ENCODE measurements at places on chromosomes 2 and 18.

- DNase-seq = no peak
Observed at GRCh38 chr2:21740484-21740883, 616.7 kb downstream of the TDRD15 start.

GRCh38 chr2:115303-115702 lies 69.0 kb upstream of the FAM110C start:
- no peak for DNase-seq

DNA sequence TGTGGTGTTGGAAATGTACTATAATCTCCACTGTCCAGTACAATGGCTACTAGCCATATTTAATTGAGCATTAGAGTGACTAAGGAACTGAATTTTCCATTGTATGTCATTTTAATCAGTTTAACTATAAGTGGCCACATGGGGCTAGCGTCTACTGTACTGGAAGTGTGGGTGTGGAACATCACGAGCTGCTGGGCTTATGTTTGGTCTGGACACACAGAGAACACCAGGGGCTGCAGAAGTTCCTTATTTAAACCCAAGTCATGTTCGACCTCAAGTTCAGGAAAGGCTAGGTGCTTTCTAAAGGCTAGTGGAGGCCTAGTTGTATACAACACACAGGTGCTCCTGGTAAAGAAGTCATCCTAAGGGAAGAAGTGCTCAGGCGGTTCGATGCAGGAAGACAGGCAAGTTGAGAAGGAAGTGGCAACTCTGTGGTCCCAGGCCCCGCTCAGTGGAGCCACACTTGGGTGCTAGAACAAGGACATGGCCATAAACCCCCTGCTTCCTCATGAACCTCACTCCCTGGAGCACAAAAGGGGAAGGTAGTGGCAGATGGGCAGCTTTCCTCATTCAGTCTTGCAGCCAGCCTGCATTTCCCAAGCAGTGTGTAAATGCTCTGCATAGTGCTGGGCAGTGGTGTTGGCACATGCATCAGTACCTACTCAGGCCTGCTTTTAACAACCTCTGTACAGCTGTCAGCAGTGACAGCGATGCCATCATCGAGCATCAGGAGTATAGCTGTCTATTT lies 13.3 kb downstream of the LGALSL start:
- DNase-seq = no peak

- DNase-seq = no peak
Observed at GRCh38 chr2:108423067-108423466, 25.9 kb upstream of the GCC2 start.

- DNase-seq = no peak
Observed at GRCh38 chr2:164597983-164598382, 23.3 kb downstream of the GRB14 start.

GRCh38 chr2:236179236-236180075 lies 11.3 kb upstream of the GBX2 start:
- no peak for DNase-seq

GRCh38 chr2:80830891-80831290 lies 526.3 kb upstream of the LRRTM1 start:
- no peak for DNase-seq

DNA sequence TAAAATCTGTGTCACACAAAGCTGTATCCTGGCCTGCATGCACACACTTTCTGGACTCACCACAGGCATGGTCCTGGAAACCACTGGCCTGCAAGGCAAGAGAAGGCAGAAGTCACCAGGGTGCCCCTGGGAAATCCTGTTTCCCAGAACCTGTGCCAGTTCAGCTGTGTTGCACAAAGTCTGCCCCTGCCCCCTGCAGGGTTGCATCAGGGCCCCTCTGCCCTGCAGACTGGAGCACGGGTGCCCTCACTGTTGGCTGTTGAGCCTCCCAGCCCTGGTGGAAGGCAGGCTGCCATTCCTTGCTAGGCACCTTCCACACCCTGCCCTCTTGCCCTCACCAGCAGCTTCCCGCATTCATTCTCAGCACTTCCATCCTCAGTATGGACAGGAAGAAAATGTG lies 18.0 kb upstream of the TUBB6 start:
- no peak for DNase-seq

DNA sequence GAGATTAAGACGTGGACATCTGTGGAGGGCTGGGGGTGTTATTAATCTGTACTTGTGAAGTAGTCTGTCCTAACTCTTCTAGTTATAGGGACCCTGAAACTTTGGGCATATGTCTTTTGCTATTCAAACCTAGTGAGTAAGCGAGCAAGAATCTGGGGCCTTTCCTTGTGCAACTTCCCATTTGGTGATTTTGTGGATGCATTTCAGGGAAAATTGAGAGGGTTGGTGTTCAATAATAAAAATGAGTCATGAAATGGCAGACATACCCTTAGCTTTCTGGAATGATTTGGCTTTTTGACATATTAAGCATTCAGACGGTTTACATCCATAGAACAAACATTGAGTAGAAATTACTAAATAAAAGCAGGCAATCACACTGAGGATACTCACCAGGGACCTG lies 17.0 kb downstream of the COL4A4 start:
- no peak for DNase-seq

GRCh38 chr18:31209041-31209440 lies 46.4 kb upstream of the DSC1 start:
- no peak for DNase-seq

GRCh38 chr18:58884680-58885079 lies 20.0 kb downstream of the ZNF532 start:
- DNase-seq = no peak

- DNase-seq = peak; percentile 29
Observed at GRCh38 chr2:46471-47345, at the start of gene FAM110C. Gene FAM110C (minus strand): TSS chr2:46505. CDS start chr2:46385, 120 bp downstream.

DNA sequence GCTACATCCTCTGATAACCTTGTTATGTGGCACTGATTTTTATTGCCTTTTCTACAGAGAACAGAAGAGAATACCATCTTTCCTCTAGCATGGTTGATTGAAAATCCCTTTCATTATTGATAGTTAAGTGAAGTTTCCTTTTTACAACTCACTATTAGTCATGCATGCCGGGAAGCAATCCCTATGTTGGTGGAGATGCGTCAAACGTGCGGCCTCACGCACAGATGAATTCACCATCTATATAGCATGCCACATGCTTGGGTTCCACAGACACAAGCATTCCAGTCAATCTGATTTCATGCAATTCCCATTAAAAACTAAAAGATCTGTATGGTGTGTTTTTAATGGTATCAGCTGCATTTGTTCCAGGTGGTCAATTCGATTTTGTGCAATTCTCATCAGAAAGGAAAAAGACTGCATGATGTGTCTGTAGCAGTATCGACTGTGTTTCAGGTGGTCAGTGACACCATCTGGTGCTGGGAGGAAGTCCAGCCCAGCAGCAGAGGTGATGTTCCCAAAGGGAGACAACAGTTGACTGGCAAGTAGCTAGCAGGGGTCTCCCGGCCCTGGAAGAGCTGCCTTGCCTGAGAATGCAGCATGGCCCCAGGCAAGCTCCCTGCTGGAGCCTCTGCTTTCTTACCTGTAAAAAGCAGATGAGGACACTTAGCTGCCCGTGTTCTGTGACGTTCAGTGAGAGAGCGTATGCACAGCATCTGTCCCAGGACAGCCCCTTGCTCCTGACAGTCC lies 151.3 kb upstream of the NCK2 start:
- no peak for DNase-seq

- no peak for DNase-seq
Observed at GRCh38 chr2:83630351-83630750, 828.7 kb downstream of the SUCLG1 start.

- DNase-seq = no peak
Observed at GRCh38 chr2:167264380-167264779, 376.1 kb downstream of the XIRP2 start.

GRCh38 chr2:53247956-53248735 lies 519.5 kb upstream of the CHAC2 start:
- DNase-seq = no peak

GRCh38 chr2:16632598-16632997 lies 33.0 kb downstream of the CYRIA start:
- no peak for DNase-seq

- DNase-seq = no peak
Observed at GRCh38 chr2:175929850-175930249, 72.2 kb downstream of the LNPK start.

DNA sequence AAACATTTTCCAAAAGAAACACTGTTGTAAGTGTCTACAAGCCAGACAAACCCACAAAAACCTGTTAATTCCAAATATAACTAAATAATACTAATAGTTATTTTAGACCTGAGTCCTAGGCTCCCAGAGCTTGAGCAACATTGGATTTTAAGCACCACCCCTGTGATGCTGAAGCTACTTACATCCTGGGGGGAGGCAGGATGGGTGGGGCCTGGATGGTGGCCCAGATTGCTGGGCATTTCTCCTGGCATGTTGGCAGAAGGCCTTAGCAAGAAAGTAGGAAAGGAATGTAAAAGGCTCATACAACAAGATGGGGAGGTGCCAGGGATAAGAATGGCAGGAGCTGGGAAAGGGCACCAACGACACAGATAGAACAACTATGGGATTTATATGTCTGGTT lies 50.7 kb upstream of the OTX1 start:
- no peak for DNase-seq

DNA sequence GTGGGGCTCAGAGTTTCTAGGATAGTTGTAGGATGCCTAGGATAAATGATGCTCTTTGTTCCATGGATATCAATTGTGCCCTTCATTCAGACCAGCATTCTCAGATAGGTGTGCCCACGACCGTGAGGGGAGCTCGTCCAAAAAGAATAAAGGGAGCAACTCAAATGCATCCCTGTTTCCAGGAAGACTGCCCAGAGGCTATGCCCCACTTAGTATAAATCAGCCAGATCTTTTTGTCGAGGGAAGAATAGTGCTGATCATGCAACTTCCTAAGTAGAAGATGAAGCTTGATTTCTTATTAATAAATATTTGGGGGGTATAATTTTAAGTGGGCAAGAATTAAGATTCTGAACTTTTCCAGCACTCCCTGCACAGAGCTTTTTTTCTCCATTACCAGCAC lies 450.2 kb downstream of the ARHGAP15 start:
- no peak for DNase-seq

- no peak for DNase-seq
Observed at GRCh38 chr18:31438402-31438801, 9.1 kb upstream of the DSG3 start.

- DNase-seq = no peak
Observed at GRCh38 chr2:172919732-172920131, 155.9 kb upstream of the MAP3K20 start.

DNA sequence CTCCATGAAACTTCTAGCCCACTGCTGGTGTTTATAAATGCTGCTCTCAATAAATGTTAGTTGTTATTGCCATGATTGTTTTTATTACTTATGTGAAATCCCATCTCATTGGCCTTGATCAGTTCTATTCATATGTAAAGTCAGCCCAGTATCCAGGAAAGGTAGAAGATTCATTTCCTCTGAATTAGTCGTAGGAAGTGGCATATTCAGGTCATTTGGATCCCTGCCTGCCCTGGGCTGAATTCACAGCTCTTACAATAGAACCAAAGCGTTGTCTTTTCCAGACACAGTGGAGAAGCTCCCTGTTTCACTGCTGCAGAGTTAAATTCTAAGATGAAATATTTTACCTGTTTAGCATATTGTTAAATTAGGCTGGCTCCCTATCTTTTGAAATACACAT lies 70.3 kb downstream of the MAIP1 start:
- DNase-seq = no peak

GRCh38 chr2:135055182-135055786 lies 3.2 kb downstream of the RAB3GAP1 start:
- DNase-seq = no peak

- DNase-seq = no peak
Observed at GRCh38 chr18:3213300-3214059, 6.3 kb downstream of the MYOM1 start.

- DNase-seq = no peak
Observed at GRCh38 chr2:62102402-62102920, 93.5 kb upstream of the B3GNT2 start.

DNA sequence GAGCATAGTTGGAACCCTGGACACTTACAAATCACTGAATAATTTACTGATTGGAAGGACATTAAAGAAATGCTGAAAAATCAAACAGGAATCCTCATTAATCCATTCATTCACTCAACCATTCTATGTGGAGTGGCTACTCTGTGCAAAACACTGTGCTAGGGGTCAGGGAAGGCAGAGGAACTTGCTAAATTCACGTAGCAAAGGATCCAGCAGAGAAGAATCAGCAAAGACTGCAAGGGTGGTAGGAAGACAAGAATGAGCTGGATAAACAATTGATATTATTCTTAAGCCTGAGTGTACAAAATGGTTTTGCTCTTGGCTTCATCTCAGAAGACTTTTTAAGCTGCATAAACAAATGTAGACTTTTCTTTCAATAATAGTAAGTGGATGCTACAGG lies 164.3 kb upstream of the CAVIN2 start:
- DNase-seq = no peak

- DNase-seq = no peak
Observed at GRCh38 chr2:195560209-195560895, 96.7 kb upstream of the SLC39A10 start.

- DNase-seq = no peak
Observed at GRCh38 chr2:113129519-113130078, 2.2 kb downstream of the IL1RN start.

DNA sequence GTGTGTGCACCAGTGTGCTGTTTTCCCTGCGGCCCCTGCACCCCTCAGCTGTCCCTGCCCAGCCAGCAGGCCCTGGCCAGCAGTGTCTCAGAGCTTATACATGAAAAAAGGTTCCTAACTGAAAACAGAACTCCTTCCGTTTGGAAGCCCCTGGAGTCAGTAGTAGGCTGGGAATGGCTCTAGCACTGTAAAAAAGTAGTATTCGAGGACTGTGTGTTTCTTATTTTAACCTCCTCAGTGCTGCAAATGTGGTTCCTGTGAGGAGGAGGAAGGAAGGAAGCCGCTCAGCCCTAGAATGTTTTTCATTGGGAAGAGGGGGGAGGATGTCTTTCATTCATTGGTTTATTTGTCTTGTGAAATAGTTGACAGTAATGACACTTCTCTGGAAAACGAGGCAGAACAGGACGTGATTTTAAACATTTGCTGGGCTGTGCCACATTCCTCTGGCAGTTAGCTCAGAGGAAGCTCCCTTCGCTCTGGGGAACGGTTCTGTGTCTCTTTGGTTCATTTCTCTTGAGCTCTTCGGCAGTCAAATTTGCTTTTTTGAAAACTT lies 103.5 kb downstream of the SPTBN1 start:
- no peak for DNase-seq

- no peak for DNase-seq
Observed at GRCh38 chr18:24270937-24271380, 126.7 kb downstream of the OSBPL1A start.

DNA sequence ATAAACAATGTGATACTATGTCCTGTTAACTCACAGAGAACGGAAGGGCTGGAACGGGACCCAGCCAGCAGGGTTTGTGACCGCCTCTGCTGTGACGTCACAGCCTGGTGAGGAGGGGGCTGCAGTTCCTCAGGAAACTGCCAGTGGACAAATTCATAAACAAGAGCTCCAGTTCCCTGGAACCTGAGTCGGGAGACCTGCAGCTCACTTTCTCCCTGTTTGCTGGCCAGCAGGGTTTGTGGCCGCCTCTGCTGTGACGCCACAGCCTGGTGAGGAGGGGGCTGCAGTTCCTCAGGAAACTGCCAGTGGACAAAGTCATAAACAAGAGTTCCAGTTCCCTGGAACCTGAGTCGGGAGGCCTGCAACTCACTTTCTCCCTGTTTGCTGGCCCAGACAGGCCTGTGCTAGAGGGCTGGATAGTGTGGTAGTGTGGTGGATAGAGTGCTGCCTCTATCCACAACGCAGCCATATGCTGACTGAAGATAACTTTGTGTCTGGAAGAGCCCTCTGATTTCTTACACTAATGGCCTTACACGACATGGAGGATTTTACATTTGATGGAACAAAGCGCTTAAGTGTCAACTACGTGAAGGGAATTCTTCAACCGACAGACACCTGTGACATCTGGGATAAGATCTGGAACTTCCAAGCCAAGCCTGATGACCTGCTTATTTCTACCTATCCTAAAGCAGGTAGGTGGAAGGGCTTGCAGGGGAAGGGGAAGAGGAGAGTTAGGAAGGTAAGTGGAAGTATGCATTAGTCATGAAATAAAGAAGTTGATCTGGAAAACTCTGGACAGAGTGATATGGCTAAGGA lies at the start of gene SULT1C4:
TSS of gene SULT1C4 (plus strand) at position 140 of the 816 bp plus-strand sequence. CDS start at position 524, 384 bp downstream.
- DNase-seq = no peak
